Activated CD8-positive, alpha-beta memory T cell treated with anti-CD3 and anti-CD28 coated beads for 24 hours (primary cell): ENCODE measurements at places on chromosomes 12 and 14.

- no peak for DNase-seq
These were observed 47.1 kb downstream of the RPGRIP1 start for GRCh38 chr14:21326972-21327371.

DNA sequence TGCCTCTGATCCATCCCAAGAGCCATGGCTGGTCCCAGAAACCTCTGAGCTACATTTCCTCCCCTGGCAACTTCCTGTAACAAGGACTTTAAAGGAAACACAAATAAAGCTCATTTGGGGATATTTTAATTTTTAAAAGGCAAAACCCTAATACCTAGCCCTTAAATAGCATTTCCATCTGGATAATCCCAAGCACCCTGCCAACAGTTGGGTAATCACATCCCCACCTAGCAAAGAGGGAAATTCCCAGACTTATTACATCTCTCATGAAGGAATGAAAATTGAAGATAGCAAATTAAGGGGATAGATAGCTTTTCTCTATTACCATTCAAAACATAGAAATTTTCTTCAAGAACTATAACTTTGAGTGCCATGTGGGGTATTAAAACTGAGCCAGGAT lies 213.7 kb upstream of the BMP4 start:
- DNase-seq = no peak

GRCh38 chr12:1919763-1920162 lies 1.3 kb upstream of the CACNA2D4 start:
- DNase-seq = no peak

GRCh38 chr12:40209886-40210285 lies 14.9 kb upstream of the LRRK2 start:
- DNase-seq = no peak

DNA sequence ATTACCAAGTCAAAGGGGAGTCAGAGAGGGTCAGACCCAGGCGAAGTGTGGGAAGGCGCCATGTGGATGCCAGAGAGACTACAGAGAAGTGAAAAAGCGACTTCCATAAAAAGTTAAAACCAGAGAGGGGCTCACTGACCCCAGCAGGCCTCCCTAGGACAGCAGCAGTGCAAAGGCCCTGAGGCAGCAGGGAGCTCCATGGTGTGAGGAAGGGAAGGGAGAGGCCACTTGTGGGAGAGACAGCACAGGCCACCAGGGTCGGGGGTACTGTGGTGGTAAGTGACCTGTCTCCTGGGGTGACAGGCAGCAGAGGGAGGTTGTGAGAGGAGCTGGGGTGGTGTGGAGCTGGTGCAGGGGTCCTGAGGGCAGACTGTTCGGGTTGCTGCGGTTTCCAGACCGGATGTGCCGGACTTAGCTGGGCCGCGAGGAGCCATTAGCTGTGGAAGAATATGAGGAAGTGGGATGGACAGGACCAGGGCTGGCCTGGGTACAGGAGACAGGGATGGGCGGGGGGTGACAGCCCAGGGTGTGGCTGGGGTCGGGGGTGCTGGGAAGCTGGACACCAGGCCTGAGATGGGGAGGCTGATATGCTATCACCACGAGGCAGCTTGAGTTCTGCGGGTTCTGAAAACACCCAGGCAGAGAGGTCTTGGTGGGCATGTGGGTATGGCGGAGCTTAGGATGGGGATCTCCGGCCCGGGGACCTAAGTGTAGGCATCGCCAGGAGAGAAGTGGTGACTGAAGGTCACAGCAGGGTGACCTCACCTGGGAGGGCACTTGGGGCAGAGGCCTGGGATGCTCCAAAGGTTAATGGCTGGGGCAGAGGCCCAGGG lies 22.7 kb downstream of the SETD1B start:
- DNase-seq = no peak

GRCh38 chr14:96568621-96569020 lies 66.4 kb downstream of the PAPOLA start:
- no peak for DNase-seq

DNA sequence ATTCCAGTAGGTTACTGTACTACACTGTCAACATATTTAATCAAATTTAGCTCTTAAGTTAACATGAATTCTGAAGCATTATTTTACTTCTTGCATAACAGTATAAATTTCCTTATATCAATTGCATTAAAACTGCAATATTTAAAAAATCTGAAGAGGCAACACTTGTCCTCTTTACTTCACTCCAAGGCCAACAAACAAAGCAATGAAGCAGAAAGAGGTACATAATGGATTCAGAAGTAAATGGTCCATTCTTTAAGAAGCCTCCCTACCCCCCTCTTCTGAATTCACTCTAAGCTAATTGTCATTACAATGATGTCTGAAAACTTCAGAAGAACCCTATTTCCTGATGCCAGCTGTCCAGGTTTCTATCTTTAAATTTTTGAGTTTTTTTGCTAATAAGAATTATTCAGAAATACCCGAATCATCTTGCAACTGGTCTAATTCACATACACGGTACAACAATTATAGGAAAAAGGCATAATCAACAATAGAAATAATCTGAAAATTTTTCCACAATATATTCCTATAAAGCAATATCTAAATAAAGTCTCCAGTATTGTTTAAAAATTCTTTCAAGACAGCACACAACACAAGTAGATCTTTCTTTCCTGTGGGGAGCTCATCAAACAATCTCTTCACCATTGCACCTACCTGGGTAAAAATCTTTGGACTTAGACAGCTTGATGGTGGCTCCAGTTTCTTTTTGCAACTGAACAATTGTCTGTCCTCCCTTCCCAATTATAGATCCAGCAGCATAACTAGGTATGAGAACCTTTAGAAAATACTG lies 2.9 kb downstream of the NOVA1 start:
- no peak for DNase-seq

DNA sequence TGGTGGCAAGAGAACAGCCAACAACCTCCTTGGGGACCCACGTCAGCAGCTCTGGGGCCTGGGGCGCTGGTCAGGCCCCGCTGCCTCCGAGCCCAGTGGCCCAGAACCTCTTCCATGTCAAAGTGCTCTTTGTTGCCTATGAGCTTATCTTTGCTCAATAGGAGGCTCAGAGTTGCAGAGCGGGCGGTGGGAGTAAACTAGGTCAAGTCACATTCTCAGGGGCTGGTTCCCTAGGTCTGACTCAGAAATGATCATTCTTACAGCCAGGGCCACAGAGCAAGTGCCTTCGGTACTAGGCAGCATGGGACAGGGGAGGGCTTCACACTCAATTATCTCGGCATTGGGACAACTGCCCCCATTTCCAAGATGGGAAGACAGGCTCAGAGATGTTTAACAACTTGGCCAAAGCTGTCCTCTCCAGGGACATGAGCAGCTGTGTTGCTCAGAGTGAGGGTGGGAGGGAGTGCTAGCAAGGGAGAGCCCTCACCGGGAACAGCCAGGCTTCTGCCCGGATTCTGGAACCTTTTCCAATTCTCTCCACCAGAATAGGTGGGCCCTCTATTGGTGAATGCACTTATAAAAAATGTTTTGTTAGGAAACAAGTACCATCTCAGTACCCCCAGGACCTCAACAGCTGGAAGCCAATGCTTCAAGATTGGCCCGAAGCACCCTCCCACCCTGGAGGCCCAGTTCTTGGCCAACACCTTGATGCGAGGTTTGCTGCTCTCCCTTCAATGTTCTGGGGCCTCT lies 11.9 kb downstream of the SLC25A29 start:
- DNase-seq = no peak

GRCh38 chr12:105930557-105931503 lies 207.9 kb downstream of the NUAK1 start:
- DNase-seq = no peak

- DNase-seq = no peak
These were observed 89.4 kb downstream of the EXOC5 start for GRCh38 chr14:57179273-57179672.
